Lung (tissue), 17 donors: ENCODE measurements at places on chromosomes 12 and 14. TPM values are rescaled to one million over a fixed set of nuclear protein-coding genes. Genes with fewer than 3 reads are reported as not detected.

DNA sequence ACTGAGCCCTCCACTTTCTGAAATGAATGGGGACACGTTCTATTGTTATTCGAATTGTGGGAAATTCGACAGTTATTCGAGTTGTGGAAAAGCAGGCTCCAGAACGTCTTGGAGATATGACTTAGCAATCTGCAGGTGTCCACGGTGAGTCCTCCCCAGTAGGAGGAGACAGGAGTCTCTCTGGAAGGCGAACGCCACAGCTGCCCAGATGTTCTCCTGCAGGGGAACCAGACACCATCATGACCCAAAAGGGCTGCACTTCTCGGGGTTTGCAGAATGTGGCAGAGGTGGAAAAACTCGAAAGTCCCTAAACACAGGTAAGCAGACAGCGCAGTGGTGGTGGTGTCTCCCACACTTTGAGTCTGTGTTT, 363.6 kb upstream of the SFSWAP start:
- no peak for DNase-seq

DNA sequence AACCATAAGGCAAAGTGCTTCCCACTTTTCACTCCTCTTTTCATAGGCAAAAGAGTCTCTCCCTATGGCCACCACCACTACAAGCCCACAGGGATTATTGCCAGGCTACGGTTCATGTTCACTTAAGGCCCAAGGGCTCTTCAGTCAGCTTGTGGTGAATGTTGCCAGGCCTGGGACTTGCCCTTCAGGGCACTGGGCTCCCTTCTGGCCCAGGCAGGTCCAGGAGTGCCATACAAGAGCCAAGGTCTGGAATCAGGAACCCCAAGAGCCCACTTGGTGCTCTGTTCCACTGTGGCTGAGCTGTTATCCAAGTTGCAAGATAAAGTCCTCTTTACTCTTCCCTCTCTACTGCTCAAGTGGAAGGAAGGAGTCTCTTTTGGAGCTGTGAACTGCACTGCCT, 307.6 kb downstream of the FUT8 start:
- no peak for DNase-seq

CDC42BPB gene
- total RNA-seq = 88.5 TPM

DNA sequence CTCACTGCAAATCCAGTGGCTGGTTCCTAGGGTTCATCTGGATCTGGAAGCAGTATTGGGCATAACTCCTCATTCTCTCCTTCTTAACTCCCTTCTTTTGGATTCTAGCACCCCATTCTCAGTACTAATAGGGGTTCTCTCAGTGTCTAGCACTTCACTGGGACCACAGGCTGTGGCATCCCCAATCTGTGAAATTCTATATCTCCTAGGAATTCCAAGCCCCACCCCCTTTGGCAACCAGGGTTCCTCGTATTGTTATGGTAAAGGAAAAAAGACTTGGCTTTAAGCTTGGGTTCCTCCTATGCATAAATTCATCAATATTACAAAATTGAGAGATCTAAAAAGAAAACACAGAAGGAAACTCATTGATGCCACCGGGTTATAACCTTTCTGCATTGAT, 45.0 kb upstream of the FBXO21 start:
- DNase-seq = no peak

IL26 gene
- total RNA-seq = not detected

DNA sequence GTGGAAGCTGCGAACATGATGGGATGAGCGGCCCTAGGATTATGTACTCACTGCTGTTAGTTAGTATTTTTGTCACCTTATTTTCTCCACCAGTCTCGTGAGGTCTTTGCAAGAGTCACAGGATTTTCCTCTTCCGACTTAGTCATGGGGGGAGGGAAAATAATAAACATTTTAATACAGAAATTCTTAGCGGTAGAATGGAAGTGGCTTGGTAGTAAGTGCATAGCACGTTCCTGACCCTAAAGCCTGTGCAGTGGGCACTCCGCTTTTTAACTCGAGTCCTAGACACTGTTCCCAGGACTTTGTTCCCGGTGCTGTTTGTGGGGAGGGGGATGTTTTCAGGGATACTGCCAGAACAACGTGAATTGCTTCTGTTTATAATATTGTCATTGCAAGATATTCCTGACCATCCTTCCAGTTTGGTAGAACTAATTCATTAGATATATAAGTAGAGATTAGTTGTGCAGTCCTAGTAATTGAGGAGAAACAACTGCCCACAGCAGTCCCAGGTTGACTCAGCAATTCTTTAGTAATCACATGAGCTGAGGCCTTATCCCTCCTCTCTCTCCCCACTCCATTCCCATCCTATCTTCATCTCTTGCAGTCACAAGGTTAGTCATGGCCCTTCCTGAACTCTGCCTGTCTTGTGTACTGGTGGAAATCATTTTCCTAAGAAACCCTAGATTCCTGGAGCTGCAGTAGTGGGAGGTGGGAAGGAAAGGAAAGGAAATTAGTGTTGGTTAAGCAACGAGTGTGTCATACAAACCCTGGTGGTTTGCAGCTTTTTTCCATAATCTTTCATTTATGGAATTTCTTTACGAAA, 799 bp downstream of the SLC38A6 start:
- peak; percentile 40 for DNase-seq
